Mesendoderm (in vitro differentiated cells): ENCODE measurements at places on chromosomes 7 and 10.

DNA sequence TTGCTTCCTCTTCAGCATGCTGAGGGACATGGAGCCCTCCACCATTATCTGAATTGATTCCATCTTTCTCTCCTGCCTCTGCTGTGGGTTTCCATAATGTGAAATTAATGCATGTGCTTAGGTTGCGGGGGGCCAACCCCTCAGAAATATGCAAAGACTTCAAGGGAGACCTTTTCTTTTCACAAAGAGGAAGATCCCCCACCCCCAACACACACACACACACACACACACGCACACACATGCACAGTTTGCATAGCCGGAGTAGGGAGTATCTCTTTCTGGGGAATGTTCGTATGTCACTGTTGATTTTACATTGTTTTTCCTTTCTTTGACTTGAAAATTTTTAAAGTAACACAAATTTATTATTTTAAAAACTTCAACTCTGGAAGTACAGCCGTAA is 193.5 kb downstream of the MGMT start:
- DNase-seq, result no peak

DNA sequence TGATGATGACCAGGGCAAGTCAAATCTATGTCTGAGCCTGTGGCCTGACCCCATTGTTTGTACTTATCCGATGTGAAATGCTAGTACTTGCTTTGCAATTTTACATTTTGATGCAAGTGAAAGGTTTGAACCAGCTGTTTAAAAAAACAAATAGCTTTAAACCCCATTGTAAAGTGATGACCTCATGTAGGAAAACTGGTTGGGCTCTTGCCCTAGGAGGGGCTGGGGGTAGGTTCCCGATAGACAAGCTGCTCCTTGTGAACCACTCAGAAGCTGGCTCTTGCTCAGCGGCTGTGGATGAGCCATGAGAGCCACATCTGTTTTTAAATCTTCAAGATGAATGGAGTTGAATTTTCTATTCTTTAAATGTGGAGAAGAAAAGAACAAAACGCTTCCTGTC is 185.3 kb downstream of the WDR11 start:
- peak; percentile 63 for DNase-seq

DNA sequence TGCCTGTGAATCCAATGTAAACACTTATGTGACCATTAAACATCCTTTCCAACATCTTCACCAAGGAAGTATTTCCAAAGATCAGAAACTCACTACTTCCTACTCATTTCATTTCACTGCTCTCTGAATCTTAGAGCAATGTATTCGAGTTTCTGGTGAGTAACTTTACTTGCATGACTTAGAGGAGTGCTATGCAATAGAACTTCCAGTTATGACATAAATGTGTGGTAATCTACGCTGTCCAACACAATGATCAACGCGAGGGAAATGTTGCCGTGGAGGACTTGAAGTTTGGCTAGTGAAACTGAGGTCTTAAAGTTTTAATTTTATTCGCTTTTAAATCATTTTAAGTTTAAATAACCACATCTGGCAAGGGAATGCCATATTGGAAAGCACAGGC is 1326.3 kb downstream of the XPNPEP1 start:
- DNase-seq, result no peak

GRCh38 chr7:155392726-155393570 is 65.0 kb upstream of the EN2 start:
- no peak for DNase-seq

- DNase-seq, result no peak
Observed at GRCh38 chr7:142422621-142423020, 164.8 kb upstream of the PRSS58 start.
